ENCODE measurements at places on chromosomes 5 and 9.

- DNase-seq, result no peak
Observed at GRCh38 chr5:3197304-3198073, 398.1 kb upstream of the IRX1 start.

GRCh38 chr9:122116040-122116439, 22.9 kb upstream of the TTLL11 start:
- no peak for DNase-seq

DNA sequence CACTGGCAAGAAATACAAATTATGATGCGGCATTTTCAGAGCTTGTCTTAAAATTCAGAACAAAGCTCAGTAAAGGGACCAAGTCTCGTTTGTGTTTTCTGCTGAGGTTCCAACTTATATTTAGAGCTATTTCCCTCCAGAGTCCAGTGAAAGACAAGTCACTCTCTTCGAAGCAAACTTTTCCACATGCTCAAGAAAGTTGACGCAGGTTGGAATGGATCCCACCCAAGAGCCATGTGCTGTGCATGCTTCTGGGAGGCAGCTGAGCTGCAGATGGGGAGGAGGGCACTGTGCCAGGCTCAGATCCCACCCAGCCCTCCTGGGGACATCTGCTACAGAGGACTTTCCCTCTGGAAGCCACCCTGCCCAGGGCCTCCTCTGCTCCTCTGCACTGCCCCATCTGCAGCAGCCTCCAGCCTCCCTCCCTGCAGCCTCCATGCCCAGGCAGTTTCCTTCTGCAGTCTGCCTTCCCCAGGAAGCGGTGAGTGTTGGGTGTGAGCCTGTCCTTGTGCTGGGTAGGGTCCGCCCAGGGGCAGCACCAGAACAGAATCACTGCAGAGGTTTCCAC, 75.3 kb downstream of the COL23A1 start:
- DNase-seq, result no peak

- no peak for DNase-seq
Observed at GRCh38 chr9:106745457-106745856, 117.5 kb upstream of the ZNF462 start.

GRCh38 chr5:94849324-94849723, 230.9 kb downstream of the SLF1 start:
- DNase-seq, result no peak

DNA sequence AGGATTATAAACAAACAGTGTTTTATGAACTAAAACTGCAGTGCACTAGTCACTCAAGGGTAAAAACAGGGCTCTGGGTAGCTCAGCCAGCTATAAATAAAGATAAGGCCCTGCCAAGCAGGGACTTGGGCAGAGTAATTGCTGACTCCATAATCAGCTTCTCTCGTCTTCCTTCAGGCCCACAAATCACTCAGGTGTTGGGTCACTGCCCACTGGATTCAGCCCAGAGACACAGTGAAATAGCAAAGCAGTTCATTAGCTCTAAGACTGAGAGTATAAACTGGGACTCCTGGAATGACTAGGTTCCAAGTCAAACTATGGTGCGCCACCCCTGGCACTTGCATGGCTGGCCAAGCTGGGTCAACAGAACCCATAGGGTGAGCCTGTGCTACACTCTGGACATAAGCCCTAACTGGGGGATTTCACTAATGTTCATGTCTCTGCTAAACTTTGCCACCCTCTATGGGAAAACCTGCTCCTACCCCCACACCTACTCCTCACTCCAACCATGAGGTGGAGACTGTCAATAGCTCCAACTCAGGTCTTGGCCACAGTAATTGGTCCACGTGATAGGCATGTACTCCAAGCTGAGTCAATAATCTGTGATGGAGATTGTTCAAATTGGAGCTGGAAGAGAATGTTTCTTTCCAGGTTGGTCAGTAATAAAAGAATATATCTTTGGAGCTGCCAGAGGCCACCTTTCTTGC, 158.5 kb downstream of the SLIT3 start:
- DNase-seq, result no peak

DNA sequence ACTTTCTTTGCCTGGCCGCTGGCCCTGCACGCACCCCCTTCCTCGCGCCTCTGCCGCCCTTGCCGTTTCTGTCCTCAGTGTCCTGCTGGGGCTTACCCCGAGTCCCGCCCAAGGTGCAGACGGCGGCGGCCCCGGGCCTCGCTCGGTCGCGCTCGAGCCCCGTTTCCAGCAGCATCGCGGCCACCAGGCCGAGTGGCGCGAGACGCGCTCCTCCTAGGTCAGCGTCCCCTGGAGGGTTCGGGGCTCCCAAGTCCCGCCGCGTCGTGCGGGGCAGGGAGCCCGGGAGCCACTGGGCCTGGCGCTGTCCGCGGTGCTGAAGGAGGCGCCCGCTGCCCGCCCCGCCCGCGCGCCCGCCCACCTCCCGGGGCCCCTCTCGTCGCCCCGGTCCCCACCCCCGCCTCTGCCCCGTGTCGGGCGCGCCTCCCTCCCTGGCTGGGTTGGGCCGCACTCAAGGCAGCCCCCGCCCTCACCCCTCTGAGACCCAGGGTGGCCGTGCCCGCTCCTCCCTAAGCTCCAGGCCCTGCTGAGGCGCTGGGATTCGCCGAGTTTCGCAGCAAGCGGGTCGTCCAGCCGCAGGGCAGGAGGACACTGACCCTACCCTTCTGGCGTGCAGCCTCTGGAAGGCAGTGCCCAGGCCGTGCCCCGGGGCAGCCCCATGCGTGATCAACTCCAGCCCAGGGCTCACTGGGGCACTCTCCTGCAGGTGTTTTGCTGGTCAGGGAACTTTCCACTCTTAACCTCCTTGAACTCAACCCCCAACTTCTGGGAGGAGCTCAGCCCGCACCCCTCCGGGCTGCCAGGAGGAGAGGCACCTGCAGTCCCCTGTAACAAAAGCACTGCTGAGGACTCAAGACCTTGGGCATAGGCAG, at the start of gene LHX3:
Gene LHX3, minus strand, starts transcription at position 291 of the 869 bp plus-strand sequence. Its CDS starts 116 bp downstream, at position 175.
- DNase-seq, result no peak

- no peak for DNase-seq
Observed at GRCh38 chr5:36089989-36090388, 23.3 kb upstream of the UGT3A2 start.

- no peak for DNase-seq
Observed at GRCh38 chr9:107158321-107158720, 124.8 kb upstream of the RAD23B start.

DNA sequence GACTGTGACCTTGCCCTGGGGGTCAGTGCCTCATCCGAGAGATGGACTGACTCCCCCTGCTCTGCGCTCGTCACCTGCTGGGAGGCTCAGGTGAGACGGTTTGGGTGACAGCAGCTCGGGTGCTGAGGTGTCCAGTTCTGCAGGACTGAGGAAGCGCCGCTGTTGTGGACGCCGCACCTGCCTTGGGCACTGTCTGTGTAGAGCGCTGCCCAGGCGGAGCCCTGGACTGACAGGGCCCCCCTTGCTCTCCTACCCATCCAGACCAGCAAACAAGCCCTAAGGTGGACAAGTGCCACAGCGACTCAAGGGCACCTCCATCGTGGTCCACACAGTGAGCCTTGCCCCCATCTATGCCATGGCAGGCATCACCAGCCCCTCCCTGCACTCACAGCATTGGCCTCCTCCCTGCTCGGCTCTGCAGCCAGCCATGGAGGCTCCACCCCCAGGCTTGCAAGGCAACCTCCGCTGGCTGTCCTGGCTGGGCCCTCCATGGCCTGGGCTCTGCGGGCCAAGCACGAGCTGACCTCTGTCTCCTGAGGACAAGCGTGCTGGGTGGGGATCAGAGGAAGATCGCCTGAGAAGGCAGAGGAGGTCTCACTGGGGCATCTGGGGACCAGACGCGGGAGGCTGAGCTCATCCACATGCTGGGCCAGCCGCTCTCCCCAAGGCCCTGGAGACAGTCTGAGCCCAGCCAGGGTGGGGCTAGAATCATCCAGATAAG, 87.1 kb upstream of the COL5A1 start:
- DNase-seq, result no peak

DNA sequence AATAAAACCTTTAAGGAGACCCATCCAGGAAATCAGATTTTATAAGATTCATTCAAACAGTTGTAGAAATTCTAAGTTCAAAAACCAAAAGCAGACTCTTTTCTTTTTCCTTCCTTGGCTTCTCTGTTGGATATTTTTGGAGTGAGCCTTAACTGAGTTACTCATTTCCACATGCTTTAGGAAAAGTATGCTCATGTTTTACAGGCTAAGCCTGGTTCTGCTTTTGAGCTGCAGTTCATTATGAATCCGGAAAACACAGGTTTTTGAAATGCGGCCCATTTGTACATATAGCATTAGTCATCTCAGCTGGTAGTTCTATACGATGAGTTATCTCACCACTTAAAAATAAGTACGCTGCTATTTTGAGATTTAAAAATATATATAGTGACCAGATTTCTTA, 156.6 kb upstream of the DMRT1 start:
- no peak for DNase-seq

GRCh38 chr9:98367371-98367900, 112.0 kb upstream of the TBC1D2 start:
- no peak for DNase-seq

- DNase-seq, result no peak
Observed at GRCh38 chr9:122377241-122378164, 6.7 kb downstream of the PTGS1 start.

- no peak for DNase-seq
Observed at GRCh38 chr9:113963696-113964494, 87.8 kb downstream of the ZNF618 start.

DNA sequence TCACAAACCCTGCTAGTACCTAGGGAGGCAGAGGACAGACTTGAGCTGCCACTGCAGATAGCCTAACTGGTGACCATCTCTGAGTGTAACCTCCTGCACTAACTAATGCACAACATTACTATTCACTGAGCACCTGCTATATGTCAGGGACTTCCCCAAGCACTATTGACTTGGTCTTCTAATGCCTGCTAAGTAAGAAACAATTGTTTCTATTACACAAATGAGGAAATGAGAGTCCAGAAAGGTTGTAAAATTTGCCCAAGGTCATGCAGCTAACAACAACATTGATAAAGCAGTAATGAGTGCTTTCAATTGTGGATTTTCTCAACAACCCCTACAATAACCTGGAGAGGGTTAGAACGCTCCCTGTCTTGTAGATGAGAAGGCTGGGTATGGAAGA, 183.7 kb downstream of the ZNF462 start:
- DNase-seq, result no peak

GRCh38 chr9:111106202-111106601, 67.9 kb upstream of the LPAR1 start:
- no peak for DNase-seq

- DNase-seq, result no peak
Observed at GRCh38 chr5:95486191-95486590, 68.6 kb downstream of the SKIC3 start.

GRCh38 chr5:151903243-151903653, 21.4 kb downstream of the GLRA1 start:
- DNase-seq, result no peak

GRCh38 chr9:22332202-22332601, 114.4 kb upstream of the DMRTA1 start:
- no peak for DNase-seq

- DNase-seq, result no peak
Observed at GRCh38 chr9:116074658-116075057, 78.9 kb upstream of the PAPPA start.

DNA sequence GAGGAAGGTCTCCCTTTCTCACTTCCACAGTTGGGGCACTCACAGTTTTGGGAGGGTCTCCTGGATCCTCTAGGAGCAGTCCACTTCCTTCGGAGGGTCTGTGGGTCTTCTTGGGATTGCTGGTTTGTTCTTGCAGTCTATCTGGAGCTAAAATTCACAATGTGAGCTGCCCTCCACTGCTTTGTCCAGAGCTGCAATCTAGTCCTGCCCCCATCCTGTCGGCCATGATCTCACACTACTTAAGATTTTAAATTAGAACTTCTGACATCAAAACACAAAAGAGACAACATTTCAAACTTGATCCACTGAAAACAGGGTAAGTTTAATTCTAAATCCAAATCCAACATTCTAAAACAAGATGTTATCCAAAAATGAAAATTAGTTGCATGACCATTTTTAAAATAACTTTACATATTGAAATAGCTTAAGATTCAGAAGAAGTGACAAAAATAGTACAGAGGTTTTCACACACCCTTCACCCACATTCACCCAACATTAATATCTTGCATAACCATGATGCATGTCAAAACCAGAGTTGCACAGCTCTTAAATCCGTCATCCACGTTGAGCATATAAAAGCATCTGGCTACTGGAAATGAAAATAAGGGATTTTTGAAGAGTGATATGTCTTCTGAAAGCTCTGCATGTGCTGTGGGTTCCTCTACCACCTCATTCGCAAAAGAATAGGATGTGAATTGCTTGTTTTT, 113.7 kb upstream of the EPB41L4A start:
- no peak for DNase-seq

- no peak for DNase-seq
Observed at GRCh38 chr5:151688436-151688835, 1.7 kb upstream of the SPARC start.

GRCh38 chr5:141821430-141821925, 56.7 kb downstream of the PCDH1 start:
- DNase-seq, result no peak

GRCh38 chr5:149317281-149318048, 27.8 kb upstream of the GRPEL2 start:
- DNase-seq, result peak; percentile 21

DNA sequence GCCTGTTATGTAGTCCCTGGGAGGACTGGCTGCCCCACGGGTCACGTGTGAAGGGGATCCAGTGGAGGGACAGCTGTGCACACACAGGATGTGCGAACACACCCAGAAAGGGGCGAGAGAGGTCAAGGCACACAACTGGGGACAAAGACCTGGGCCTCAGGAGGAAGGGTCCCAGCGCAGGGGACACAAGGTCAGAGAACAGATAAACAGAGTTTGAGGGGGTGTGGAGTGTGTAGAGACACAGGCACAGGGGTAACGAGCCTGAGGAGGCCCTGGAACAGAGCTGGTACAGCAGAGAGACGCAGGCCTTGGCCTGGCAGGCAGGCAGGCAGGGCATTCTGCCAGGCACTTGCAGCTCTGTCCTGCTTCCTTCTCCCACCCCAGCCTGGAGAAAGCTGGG, 14.8 kb upstream of the PSMD5 start:
- no peak for DNase-seq

DNA sequence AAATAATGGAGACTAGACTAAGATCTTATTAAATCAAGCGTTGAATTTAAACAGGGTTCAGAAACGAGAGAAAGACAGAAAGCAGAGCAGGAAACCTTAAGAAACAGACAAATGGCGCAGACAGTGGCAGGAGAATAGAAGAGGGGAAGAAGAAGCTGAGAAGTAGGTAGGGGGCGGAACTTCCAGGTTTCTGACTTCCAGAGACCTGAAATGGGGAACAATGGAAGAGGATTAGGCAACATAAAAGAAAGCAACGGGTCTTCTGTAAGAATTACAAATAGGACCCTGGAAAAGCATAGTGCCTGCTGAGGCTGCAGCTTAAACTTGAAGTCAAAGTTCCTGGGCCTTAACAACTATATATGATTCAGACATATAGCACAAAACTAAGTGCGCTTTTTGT, 101.7 kb downstream of the BNC2 start:
- no peak for DNase-seq

GRCh38 chr9:69604568-69605219, 67.5 kb downstream of the APBA1 start:
- DNase-seq, result no peak

GRCh38 chr9:112288029-112288428, 45.4 kb downstream of the PTBP3 start:
- DNase-seq, result no peak

All from activated CD4-positive, alpha-beta T cell treated with anti-CD3 and anti-CD28 coated beads, Interleukin-2, amount 50 U/mL, for 4 hours (primary cell).